ENCODE measurements at places on chromosomes 3 and 15.

GRCh38 chr15:58934521-58934920 lies 1.0 kb upstream of the SLTM start:
- no peak for DNase-seq

DNA sequence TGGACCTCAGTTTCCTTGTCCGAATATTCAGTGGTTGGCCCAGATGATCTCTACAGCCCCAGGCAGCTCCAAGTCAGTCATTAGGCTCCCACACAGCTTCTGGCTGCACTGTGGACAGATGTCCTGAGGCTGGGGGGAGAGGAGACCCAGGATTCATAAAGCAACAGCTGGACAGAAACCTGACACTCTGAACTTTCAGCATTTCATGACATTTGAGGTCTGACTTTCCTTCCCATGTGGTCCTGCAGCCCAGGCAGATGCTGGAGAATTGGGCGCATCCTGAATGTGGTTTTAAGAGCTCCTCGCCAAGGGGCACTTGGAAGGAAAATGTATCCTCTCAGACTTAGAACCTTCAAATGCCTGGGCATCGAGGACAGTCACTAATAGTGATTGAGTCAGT lies 307.6 kb upstream of the LRRFIP2 start:
- no peak for DNase-seq

GRCh38 chr3:49751501-49751900 lies 27.8 kb upstream of the GMPPB start:
- no peak for DNase-seq

- no peak for DNase-seq
Measured at GRCh38 chr15:41289953-41290352, 42.4 kb downstream of the OIP5 start.

GRCh38 chr3:164132878-164133277 lies 945.4 kb downstream of the SI start:
- DNase-seq = no peak

DNA sequence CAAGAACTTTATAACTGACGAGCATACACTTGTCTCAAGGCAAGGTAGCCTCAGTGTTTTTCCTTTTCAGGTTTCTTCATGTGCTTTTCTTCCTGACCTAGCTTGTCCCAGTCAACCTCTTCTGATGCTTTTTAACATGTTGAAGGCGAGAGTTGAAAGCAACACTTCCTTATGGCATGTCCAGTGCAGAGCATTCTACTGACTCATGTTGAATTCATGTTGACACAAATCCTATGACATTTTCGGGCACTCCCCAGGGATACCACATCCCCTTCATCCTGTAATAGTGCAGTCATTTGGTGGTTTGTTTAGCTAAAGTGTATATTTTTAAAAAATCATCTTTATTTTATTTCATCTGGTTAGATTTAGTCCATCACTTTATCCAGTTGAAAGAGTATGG lies 75.9 kb upstream of the CBLB start:
- no peak for DNase-seq

DNA sequence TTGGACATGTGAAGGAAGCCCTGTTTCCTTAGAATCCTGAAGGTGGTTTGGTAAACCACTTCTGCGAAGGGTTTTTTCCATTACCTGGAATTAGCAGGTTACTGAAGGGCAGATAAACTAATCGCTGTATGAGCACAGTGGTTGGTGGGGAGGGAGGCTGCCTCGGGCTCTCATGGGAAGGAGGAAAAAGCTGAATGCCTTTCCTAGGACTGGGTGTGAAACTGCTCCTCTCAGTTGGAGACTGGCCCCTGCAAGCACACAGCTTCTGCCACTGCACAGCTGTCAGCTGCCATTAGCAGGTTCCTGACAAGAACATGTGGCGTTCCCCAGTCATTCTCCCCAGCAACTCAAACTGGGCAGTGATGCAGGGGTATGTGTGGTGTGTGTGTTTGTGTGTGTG lies 376.3 kb downstream of the GAP43 start:
- DNase-seq = no peak

- DNase-seq = no peak
Measured at GRCh38 chr3:135383301-135383700, 582.2 kb upstream of the PPP2R3A start.

- DNase-seq = no peak
Measured at GRCh38 chr3:146561879-146562278, 17.5 kb upstream of the PLSCR1 start.

DNA sequence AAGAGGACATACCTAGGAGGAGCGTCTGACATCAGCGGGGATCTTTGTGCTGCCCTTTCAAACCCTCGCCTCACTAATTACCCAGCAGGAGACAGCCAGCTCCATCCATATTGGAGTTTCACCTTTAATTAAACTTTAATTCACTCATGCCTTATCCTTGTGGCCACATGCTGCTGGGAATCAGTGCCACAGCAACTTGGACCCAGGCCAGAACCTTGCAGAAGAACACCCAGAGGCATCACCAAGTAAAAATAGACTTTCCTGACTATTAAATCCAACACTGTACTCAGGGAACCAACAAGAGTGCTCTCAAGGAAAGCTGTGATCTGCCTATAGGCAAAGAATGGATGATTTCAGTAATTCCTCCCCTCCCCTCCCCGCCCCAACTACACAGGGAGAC lies 23.9 kb downstream of the EIF1B start:
- no peak for DNase-seq

GRCh38 chr3:141246958-141247301 lies 15.3 kb downstream of the PXYLP1 start:
- no peak for DNase-seq

- no peak for DNase-seq
Measured at GRCh38 chr3:140360332-140360731, 317.5 kb upstream of the TRIM42 start.

GRCh38 chr15:39556461-39556860 lies 24.4 kb upstream of the THBS1 start:
- DNase-seq = no peak

DNA sequence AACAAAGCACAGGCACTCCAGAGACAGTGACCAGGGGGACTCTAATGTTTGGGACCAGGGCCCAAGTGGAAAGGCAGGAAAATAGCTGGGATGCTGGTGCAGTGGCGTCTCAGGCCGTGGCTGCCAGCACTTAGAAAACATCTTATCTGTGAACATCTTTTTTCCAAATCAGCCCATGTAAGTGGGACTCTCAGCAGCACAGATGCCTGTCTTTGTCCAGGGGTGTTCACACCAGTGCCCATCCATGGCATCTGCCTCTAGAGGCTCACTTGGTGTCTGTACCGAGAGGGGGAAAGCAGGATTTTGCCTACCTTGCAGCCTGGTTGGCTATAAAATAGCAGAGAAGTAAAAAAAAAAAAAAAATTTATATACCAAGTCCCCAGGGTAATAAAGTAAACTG lies 26.7 kb downstream of the SLC12A8 start:
- DNase-seq = no peak

- DNase-seq = no peak
Measured at GRCh38 chr3:176584413-176585176, 612.7 kb downstream of the TBL1XR1 start.

- DNase-seq = no peak
Measured at GRCh38 chr15:36814708-36815107, 235.3 kb downstream of the CDIN1 start.

DNA sequence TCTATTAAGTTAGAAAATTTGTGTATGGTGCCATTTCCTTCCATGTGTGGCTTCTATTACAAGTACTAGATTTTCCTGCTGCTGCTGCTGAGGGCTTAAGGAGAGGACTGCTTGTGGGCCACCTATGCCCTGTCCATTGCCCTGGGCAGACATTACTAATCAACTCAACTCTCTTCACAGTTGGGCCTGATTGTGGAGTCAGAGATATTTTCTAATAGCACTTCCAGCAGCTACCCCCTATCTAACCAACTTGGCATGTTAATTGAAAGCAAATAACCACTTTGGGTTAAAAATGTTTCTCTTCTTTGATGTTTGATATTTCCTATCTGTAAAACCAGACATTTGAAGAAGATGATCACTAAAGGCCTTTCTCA lies 242.0 kb downstream of the EDEM1 start:
- DNase-seq = no peak

DNA sequence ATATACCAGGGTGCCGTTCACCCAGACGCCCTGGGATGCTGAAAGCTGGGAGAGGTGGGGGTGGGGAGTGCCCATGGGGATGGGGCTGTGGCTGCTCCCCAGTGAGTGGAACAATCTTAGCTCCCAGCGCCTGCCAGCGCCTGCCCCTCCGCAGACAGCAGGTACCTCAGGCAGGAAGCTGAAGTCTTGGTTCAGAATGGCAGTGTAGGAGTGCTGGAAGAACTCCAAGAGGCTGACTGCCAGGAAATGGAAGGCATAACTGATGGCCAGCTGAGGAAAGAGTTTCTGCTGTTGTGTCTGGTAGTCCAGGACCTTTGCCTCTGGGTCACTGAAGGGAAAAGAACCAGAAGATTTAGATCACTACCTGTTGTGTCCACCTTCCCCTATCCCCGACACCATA lies 8.4 kb downstream of the ACOX2 start:
- no peak for DNase-seq

GRCh38 chr3:3618623-3619022 lies 180.6 kb upstream of the LRRN1 start:
- DNase-seq = peak; percentile 53

- no peak for DNase-seq
Measured at GRCh38 chr3:10432931-10433330, 72.5 kb downstream of the ATP2B2 start.

DNA sequence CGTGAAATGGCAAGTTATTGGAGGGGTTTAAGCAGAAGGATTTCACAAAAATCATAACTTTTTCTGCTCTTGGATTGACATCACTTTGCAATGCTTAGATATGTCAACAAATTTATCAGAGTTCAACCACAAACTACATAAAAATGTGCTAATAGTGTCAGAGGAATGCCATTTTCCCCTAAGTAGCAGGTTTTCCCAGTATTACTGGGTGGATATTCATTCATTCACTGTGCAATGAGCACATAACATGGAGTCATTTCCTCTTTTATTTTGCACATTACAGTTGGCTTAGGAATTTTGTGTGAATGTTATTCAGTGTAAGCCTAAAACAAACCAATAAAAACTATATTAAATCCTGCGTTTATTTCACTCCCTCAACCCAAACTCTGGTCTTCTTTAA lies 537.3 kb upstream of the MCTP2 start:
- DNase-seq = no peak

GRCh38 chr3:129554356-129555152 lies 11.6 kb downstream of the H1-8 start:
- DNase-seq = no peak

- DNase-seq = no peak
Measured at GRCh38 chr3:52794612-52795099, at the start of gene ITIH3. TSS of gene ITIH3 (plus strand) at chr3:52794796. CDS start at chr3:52794804, 8 bp downstream.

- no peak for DNase-seq
Measured at GRCh38 chr15:85274315-85275050, 105.9 kb upstream of the AKAP13 start.

DNA sequence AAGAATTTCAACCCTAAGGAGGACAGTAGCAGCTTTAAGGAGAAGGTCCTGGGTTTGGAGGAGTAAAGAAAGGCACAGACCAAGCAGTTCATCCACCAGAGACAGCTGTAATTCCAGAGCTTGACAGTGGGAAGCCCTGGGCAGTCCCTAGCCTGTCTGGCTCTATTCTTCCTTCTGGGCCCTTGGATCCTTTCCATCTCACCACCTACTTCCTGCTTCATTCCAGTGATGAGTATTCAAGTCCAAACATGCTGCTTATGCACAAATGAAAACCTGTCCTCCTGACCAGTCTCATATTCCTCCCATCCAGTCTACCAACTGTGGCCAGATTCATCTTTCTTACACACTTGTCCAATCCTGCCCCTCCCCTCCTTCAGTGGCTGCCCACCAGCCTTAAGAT lies 171.4 kb downstream of the CNTN3 start:
- DNase-seq = no peak

GRCh38 chr3:27905625-27906024 lies 183.5 kb upstream of the EOMES start:
- no peak for DNase-seq

DNA sequence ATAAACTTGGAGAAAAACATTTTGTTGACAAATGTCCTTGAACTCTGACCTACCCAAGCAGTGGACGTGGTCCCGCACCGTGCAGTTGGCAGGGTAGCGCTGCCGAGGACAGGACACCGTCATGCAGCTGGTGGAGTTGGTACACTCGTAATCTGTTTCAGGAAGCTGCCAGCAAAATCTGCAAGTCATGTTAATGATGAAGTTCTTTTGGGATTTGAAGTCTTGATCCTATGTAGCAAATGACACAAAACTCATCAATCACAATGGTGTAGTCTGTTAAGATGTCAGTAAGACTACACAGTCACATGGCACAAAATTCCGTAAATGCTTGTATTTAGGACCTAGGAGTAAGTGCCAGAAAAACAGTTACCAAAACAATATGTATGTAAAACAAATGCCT lies 5.5 kb downstream of the TM2D3 start:
- DNase-seq = no peak

- no peak for DNase-seq
Measured at GRCh38 chr15:70615435-70616310, 147.7 kb downstream of the UACA start.

DNA sequence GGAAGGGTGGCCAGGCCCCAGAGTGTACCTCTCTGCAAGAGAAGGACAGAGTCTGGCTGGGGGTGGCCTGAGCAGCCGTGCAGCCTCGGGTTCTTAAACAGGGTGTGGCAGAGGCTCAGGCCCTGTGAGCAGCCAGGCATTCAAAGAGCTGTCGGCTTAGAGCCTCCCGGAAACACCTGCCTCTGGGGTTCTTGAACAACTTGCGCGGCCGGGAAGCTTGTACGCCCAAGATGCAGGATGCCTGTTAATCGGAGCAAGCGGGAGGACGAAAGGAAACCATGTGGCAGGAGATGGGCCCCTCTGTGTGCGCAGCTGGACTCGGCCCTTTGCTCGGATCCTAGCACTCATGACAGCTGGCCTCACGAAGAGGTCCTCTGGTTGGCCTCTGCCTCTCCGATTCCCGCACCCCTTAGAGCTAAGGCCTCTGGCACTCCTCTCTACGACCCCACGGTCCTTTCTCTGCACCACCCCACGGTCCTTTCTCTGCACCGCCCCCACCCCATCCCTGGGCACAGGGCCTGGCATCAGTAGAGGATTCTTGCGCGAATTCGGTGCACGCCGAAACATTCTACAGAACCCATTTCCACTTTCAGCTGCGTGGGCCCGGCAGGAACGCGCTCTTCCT lies 23.9 kb upstream of the TXNRD3 start:
- peak; percentile 75 for DNase-seq

DNA sequence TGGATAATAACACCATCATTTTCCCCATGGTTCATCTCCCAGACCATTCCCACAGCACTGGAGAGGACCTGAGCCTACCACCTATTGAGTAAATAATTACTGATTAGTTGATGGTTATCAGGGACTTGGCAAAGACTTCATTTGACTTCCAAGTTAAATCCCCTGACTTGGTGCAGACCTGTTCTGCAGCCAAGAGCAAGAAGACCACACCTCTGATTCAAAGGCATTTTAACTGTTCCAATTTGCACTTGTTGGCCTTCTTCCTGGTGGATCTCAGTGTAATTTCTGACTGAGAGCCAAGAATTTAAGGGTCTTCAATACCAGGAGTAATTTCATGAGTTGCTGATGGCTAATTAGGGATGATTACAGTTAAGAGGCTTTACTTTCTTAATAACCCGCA lies 24.0 kb downstream of the THSD4 start:
- DNase-seq = no peak

All from MM.1S (cell line).